Myocyte (in vitro differentiated cells): ENCODE measurements at places on chromosomes 5 and 9. TPM values are rescaled to one million over a fixed set of nuclear protein-coding genes. Genes with fewer than 3 reads are reported as not detected.

The PAX5 gene
- not detected in 2 replicates for total RNA-seq

The DMRT2 gene
- total RNA-seq: not detected in 2 replicates

The GARIN3 gene
- not detected in 2 replicates for total RNA-seq

The IFNA4 gene
- total RNA-seq: not detected in 2 replicates

The C5orf52 gene
- total RNA-seq: not detected in 2 replicates

The FBP2 gene
- 0.32 TPM in 1 of 2 replicates, not detected in the other for total RNA-seq

The MCTP1 gene
- 3.3 and 5.2 TPM in 2 replicates for total RNA-seq

The IL3 gene
- not detected in 2 replicates for total RNA-seq

The PDZD2 gene
- total RNA-seq: not detected in 2 replicates

The SV2C gene
- not detected in 2 replicates for total RNA-seq

The CDH6 gene
- not detected in 2 replicates for total RNA-seq

The DMRT3 gene
- total RNA-seq: not detected in 2 replicates

The GABRG2 gene
- total RNA-seq: not detected in 2 replicates

The FGD3 gene
- total RNA-seq: 0.86 and 0.88 TPM in 2 replicates

The CCNI2 gene
- total RNA-seq: not detected in 2 replicates

The COL5A1 gene
- total RNA-seq: 91.0 and 129 TPM in 2 replicates

The DIPK1B gene
- not detected in 2 replicates for total RNA-seq

The SPINK13 gene
- total RNA-seq: not detected in 2 replicates

The SH3GL2 gene
- total RNA-seq: not detected in 2 replicates

The GPR150 gene
- 0.31 and 0.53 TPM in 2 replicates for total RNA-seq

- no peak for DNase-seq
These were observed 167.1 kb upstream of the GNA14 start for GRCh38 chr9:77815260-77815659.

DNA sequence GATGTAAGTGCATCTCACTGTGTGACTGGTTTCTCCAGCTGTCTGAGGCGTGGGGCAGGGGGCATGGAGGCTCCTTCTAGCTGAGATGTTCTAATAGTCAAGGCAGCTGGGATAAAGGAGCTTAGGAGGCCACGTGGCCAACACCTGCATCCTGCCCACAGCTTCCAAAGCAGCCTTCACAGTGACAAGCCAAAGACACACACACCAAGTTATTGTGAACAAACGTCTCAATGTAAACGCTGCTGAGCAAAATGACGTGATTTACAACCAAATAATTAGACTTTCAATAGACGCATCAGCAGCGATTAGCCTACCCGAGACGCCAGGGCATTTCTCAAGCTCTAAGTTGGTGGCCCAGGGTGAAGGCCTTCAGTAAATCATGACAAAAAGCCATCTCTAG is 23.2 kb upstream of the SLC25A51 start:
- no peak for DNase-seq

GRCh38 chr5:84028093-84028492 is 307.4 kb upstream of the HAPLN1 start:
- DNase-seq: no peak

GRCh38 chr9:102842423-102842822 is 152.7 kb upstream of the CYLC2 start:
- no peak for DNase-seq

GRCh38 chr9:122656378-122656777 is 1.0 kb downstream of the OR1B1 start:
- DNase-seq: no peak

GRCh38 chr5:191036-191948 is at the start of gene LRRC14B:
Gene LRRC14B, plus strand, starts transcription at chr5:191495. Its CDS starts 44 bp downstream, at chr5:191539.
- DNase-seq: peak; percentile 96

GRCh38 chr9:125908136-125908535 is 161.0 kb downstream of the PBX3 start:
- DNase-seq: no peak

GRCh38 chr5:128011339-128011738 is 72.2 kb upstream of the SLC12A2 start:
- no peak for DNase-seq

DNA sequence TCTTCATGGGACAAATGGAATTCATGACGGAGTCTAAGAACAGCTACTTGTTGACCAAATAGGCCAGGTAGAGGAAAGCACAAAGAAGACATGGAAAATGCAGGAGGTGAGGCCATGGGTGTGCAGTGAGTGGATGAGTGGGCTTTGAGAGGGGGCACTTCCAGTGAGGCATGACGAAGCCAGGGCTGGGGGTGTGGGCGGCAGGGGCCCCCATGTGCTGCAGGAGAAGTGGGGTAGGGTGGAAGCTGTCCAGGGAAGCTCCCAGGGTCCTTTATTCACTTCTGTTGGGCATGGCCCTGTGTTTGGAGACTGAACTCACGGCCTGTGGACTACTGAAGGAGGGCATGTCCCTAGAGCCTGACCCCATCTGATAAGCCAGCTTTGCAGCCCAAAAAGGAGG is 127.6 kb upstream of the SLC25A48 start:
- no peak for DNase-seq

GRCh38 chr5:40124367-40124766 is 555.3 kb upstream of the PTGER4 start:
- DNase-seq: peak; percentile 10

- DNase-seq: no peak
These were observed 66.8 kb downstream of the FOXD1 start for GRCh38 chr5:73381590-73382400.

GRCh38 chr9:130899051-130899748 is 2.6 kb upstream of the QRFP start:
- DNase-seq: peak; percentile 20

- no peak for DNase-seq
These were observed 659.0 kb upstream of the ARRDC3 start for GRCh38 chr5:92041911-92042660.

- no peak for DNase-seq
These were observed 22.0 kb downstream of the DDX31 start for GRCh38 chr9:132647806-132648205.

GRCh38 chr5:56746553-56747339 is 68.6 kb upstream of the MAP3K1 start:
- DNase-seq: no peak

- no peak for DNase-seq
These were observed 28.2 kb downstream of the RASGEF1C start for GRCh38 chr5:180180846-180181245.

DNA sequence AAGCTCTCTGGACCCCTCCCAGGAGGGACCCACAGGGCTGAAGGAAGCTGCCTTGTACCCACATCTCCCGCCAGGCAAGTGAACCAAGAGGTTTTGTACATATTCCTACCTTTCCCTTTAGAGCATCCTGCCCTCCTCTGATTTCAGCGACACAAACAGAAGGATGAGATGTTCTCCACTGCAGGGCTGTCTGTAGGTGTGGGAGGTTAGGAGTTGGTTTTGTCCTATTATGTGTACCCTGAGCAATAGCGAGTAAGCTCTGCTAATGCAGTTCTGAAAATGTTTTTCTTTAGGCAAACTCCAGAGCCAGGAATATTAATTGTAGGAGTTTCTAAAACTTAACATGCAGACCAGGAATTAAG is 13.0 kb downstream of the SQSTM1 start:
- DNase-seq: no peak

- peak; percentile 36 for DNase-seq
These were observed 42.1 kb downstream of the CLINT1 start for GRCh38 chr5:157816682-157817386.

DNA sequence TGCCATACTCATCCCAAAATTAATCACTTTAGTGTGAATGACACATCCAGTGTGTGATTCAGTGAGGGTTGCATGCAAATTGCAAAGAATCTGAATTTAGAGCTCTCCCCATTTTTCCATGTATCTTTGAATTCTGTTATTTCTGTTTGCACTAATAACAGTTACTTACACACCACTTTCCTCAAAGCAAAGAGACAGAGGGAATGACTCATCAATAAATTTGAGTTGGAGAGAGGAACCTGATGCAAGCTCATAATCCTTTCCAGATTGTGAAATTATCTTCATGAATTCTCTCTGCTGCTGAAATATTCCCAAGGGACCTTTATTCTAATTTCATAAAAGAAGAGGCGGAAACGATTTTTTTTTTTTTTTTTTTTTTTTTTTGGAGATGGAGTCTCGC is 204.8 kb downstream of the CDH9 start:
- peak; percentile 36 for DNase-seq

DNA sequence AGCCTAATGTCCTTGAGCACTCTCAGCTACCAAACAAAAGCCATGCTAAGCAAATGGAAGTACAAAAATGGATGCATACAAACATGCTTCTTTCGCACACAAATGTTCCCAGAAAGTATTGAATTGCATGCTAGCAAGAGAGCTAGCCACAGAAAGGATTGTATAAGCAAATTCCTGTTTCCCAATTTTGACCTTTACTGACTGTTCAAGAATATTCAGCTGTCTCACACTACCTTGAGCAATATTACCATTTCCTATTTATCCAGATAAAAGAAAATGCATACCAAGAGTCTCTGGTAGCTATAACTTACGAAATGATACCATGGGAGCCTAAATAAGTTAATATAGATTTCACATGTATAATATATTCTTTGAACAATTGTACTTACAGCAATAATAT is 264.6 kb downstream of the TMEM167A start:
- peak; percentile 30 for DNase-seq

DNA sequence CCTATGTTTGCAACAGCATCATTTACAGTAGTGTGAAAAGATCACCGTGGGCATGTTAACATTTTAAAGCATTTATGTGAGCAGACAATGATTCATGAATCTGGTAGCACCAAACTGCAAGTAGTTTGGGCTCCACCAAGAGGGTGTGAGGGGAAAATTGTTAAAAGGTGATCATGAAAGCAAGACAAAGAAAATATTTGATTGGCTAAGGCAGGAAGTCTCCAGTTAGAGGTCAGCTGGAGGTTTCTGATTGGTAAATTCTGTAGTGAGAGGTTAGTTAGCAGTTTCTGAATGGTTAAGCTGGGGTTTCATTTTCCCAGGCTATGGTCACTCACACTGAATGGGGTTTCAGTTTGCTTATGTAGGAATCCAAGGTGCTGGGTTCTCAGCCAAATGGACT is 13.5 kb upstream of the DRD1 start:
- no peak for DNase-seq

DNA sequence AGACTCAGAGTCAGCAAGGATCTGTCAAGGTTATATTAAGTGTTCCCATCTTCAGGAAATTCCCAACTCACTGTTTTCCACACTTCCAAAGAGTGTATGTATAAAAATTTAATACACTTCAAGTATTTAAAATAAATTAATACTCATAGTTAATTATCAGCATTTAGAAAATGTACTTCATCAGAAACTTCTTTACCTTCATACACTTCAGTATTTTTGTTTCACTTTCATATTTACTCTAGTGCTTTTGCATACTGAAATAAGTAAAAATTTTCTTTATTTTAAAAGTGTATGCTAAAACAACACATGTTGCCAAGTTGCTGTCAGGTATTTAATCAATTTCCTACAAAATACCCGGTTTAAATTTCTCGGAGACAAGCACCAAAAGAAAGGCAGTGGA is 16.5 kb downstream of the RICTOR start:
- no peak for DNase-seq

- no peak for DNase-seq
These were observed 77.0 kb downstream of the ANKRD55 start for GRCh38 chr5:56155992-56156584.

GRCh38 chr5:37490120-37490810 is 111.1 kb downstream of the WDR70 start:
- DNase-seq: no peak

DNA sequence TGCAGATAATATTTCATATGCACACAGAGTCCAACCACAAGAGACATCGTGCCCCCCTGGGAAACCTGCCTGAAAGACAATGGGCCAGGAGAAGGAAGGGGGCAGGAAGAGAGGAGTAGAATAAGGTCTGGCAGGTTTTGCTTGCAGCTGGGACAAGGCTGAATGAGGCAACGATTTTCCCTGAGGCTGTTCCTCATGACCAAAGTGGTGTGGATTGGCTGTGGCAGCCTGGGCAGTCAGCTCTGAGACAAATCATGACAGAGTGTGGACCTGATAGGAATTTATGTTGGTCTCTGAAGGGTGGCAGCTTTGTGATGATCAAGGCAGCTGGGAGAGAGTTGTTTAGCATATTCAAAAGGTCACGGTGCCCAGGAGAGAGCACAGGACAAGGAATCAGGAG is 119.3 kb downstream of the NMUR2 start:
- no peak for DNase-seq

DNA sequence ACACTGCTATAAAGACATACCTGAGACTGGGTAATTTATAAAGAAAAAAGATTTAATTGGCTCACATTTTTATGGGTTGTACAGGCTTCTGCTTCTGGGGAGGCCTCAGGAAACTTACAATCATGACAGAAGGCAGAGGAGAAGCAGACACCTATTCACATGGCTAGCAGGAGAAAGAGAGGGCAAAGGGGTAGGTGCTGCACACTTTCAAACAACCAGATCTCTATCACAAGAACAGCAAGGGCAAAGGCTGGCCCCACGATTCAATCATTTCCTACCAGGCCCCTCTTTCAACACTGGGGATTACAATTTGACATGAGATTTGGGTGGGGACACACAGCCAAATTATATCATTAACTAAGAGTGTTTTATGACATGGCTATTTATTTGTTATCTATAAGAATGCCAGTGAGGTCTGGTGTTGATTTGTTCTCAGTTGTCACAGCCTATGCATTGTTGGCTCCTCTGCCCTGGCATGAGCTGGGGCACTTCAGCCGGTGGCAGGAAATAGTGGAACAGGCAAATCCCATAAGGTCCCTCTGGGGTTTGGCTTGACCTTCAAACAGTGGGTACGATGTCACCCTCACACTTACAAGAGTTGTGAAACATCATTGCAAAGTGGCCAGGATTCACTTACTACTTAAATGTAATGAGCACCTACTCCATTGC is 44.1 kb downstream of the SPARC start:
- no peak for DNase-seq

GRCh38 chr5:76495870-76496269 is 92.8 kb downstream of the IQGAP2 start:
- no peak for DNase-seq

DNA sequence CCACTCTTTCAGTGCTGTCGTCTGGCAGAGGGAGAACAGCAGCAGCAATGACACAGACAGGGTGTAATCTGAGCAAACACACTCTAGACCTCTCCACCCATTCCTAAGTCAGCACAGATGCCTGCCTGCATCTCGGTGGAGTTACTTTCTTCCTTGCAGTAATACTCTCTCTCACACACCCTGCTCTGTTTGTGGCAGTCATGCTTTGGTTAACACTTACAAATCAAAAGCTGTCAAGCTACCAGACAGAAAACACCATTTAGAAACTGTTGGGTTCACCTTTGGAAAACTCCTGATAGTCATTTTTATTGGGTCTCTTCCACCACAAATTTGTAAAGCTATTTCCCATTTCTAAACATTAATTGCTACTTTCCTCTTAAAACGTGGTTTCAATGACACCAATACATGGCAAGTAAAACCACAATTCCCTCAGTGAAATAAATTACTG is 27.3 kb downstream of the LHFPL2 start:
- DNase-seq: peak; percentile 51

GRCh38 chr5:10266137-10266536 is 16.1 kb downstream of the CCT5 start:
- no peak for DNase-seq

- no peak for DNase-seq
These were observed 4.6 kb downstream of the ARHGEF37 start for GRCh38 chr5:149585910-149586309.

GRCh38 chr9:121996783-121997182 is 96.3 kb downstream of the TTLL11 start:
- DNase-seq: no peak
